ENCODE measurements at places on chromosomes 7 and 10.

DNA sequence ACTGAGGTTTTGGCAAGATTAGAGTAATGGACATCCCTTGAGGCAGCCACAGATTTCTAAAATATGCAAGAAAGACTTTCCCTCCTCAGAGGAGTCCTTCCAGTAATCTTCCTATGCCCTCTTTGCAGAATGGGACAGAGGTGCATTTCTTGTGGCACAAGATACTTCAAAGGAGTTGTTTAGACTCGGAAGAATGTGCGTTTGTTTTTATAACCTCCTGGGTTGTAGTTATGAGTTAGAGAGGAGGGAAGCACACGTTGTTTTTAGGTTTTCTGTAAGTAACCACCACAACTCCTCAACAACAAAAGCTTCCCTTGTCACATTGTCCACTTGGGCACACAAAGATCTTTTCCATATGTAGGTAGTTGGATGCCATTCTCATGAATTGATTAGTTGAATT, 78.1 kb upstream of the GLI3 start:
- DNase-seq: no peak

DNA sequence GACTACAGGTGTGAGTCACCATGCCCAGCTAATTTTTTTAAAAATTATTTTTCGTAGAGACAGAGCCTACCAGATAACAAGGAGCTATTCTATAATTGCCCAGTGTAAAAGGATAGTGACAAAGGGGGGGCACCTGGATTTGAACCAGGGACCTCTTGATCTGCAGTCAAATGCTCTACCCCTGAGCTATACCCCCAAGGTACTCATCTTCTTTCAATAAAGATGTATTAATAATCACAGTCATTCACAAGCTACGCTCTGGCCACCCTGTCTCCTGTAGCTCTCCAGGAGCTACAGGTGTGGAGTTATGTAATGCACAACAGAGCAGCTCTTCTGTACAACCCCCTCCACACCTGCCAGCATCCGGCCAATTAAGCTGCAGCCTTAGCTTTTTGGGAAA, 83.5 kb downstream of the ZNF777 start:
- no peak for DNase-seq

GRCh38 chr7:96558093-96558492, 151.6 kb downstream of the SEM1 start:
- DNase-seq: no peak

DNA sequence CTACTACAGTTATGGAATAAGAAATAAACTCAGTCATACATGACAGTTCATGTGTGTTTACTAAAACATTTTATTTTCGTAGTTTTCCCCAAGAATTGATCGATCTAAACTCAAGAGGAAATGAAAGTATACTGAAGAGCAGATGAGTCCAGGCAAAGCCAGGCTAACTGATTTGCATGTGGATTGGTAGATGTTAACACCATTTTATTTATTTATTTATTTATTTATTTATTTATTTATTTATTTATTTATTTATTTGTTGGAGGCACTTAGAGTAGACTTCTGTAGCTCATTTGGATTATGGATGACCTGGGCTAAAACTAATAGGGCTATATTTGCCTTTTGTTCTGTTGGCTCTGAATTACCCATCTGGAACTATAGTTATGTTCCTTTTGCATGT, 68.5 kb upstream of the DKK1 start:
- DNase-seq: no peak

DNA sequence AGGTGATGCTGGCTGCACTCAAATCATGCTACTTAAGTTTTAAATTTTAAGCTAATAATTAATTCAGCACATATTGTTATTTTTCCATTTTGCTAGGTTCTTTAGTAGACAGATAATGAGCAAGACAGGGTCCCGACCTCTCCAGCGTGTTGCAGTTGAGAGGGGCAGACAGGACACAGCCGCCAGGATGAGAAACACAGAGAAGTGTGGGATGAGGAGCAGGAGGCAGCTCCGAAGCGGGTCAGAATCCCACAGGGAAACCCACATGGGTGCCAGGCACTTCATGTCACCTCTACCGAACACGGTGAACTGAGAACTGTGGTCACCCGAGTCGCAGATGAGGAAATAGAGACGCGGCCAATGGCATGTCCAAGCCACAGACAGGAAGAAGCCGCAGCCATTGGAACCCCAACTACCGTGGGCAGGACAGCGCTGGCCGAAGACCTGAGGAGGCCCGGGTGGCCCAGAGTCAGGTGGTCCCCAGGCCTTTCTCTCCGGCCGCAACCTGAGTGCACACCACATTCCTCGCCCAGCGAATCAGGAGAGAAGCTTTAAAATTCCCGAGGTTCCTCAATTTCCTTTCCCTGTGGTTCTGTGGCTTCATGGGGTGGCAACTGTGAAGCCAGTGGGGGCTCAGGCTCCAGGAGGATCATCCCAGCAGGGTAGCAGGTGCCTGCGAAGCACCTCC, 213.0 kb downstream of the DNAJB6 start:
- no peak for DNase-seq

DNA sequence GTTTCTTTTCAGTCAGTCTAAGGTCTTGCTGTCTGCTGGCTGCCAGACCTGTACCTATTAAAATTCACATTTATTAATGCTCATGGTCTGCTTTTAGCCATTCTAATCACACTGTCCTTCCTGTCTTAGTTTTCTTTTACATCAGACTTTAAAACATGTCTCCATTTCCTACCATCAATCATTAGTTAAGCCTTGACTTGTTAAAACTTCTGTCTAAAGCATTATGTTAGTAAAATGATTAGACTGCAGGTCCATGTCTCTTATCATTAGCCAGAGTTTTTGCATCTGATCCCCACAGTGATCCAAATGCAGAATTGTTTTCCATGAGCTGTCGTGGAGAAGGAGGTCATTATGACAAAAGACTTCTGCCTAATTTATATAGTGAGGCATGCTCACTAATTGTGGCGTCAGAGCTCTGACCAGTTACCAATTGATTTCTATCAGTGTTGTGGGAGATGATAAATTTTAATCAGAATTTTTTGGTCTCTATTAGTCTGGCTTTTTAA, 226.5 kb downstream of the DKK1 start:
- no peak for DNase-seq

DNA sequence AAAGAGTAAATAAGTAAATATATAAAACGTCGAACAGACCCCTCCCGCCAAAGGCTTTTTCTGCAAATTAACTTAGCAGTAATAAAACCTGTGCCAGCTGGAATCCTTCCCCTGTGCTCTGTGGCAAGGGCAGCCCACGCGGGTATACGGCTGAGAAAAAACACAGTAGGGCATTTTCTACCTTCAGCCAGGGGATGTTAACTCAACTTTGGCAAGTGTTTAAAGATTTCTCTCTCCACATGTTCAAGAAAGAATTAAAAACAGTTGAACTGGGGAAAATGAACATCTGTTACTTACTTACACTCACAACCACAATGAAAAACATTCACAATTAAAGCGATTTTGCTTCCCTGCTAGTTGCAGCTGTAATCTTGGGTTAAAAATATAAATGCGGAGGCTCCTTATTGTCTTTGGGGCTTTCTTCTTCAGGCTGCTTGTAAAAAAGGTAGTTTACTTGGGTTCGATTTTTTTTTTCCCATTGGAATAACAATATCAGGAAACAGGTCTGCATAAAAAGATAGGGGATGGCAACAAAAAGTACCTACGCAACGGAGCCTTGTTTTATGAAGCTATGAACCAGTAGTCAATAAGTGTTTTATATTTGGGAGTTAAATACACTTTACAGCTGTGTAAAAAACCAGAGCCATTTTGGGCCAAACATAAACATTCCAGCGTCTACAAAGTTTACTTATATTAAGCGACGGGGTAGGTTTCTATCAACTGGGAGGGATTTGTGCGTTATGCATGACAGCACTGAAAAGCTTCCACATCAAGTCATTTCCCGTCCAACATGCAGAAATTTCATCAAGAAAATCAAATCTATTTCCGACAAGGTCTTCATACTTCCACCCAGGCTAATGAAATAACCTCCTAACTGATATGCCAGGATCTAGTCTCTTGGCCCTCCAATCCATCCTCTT, 132.7 kb downstream of the TAX1BP1 start:
- DNase-seq: no peak

DNA sequence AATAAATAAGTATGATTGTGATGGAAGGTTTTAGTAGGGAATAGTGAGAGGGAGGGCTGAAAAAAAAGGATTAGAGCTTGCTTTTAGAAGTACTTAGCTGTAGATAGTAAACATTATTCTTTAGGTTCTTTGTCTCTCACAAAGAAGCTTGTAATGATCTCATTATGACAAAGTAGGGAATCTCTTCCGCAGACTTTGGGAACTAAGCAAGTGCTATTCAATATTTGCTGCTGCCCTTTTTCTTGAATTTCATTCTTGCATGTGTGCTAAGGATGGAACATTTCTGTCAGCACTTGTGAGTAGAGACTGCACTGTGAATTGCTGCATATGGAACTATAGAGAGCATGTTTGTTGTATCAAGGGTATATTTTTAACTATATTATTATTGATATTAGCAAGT, 173.4 kb downstream of the ST7 start:
- DNase-seq: no peak

DNA sequence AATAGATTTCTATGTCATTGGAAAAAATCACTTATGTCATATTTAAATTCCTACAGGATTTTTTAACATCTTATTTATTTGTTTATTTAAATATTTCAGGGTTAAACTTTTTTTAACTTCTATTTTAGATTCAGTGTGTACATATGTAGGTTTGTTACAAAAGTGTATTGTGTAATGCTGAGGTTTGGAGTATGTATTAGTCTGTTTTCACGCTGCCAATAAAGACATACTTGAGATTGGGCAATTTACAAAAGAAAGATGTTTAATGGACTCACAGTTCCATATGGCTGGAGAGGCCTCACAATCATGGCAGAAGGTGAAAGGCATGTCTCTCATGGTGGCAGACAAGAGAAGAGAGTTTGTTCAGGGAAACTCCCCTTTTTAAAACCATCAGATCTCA, 65.4 kb downstream of the MGAM2 start:
- DNase-seq: no peak

DNA sequence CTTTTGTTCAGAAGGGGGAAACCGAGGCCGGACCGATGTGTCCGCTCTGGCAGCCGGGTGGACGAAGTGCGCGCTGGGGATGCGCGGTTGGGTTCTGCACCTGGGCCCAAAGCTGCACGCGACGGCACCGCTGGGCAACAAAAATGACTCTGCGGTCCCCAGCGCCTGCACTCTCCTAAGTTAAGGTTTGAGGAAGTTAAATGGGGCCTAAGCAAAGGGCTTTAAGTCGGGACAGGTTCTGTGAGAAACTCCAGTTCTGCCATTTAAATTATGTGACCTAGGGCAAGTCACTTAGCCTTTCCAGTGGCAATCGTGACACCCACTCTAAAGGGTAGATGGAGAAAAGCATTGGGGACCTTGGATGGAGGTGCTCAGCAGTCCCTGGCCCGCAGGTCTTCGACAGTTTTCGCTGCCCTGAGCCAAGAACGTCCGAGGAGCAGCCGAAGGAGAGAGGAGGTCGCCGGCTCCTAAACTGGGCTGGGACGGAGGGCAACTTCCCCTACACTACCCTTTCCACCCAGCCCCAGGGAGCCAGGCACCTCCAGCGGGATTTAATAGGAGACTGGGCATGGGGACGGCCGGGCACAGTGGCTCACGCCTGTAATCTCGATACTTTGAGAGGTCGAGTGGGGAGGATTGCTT, 534 bp upstream of the ACBD5 start:
- DNase-seq: no peak

GRCh38 chr7:93407239-93407638, 167.3 kb downstream of the CALCR start:
- DNase-seq: no peak

DNA sequence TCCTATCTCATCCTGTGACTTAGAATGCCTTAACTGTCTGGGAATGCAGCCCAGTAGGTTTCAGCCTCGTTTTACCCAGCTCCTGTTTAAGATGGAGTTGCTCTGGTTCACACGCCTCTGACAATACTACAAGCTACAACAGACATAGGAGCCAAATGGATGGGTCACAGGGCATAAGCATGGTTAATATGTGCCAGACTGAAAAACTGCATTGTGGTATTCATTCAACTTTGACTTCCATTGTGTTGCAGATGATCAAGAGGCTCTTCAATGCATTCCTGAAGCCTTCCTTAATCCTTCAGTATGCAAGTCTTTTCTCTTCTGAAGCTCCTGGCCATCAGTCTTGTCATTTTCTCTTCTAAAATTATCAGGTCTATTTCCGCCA, 20.3 kb upstream of the RNF32 start:
- DNase-seq: no peak

DNA sequence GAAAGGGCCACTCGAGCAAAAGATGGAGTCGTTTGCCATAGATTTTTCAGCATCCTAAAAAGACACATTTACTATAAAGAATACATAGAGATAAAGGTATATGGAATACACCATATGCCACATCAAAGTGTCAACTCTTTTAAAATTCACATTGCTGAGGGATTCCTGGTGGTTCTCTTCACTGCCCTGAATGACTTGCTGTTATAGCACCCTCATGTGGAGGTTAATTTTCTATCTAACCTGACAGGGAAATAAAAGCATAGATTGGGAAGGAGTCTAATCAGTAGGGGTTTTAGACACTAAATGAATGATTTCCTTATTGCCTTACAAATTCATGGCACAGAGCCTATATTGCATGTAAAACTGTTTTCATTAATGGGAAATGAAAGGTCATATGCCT, 25.9 kb downstream of the DNAH11 start:
- DNase-seq: peak; percentile 21

GRCh38 chr10:5788969-5789368, 24.3 kb downstream of the GDI2 start:
- DNase-seq: no peak

Data from NCI-H1417 treated with DMSO at 0.1 percent for 48 hours (cell line).